Smooth muscle cell of the umbilical artery (primary cell): ENCODE measurements at places on chromosomes 2 and 18. TPM values are rescaled to one million over a fixed set of nuclear protein-coding genes. Genes with fewer than 3 reads are reported as not detected.

The TMEM18 gene
- 17.4 and 24.9 TPM in 2 replicates for total RNA-seq

The ASXL3 gene
- total RNA-seq, result 1.2 and 1.3 TPM in 2 replicates

The RBM45 gene
- total RNA-seq, result 19.9 and 26.4 TPM in 2 replicates

The SCN9A gene
- 22.9 and 57.8 TPM in 2 replicates for total RNA-seq

The ACMSD gene
- total RNA-seq, result not detected in 2 replicates

The CLK1 gene
- total RNA-seq, result 64.7 and 74.4 TPM in 2 replicates

The RIF1 gene
- 30.6 and 47.4 TPM in 2 replicates for total RNA-seq

The FZD7 gene
- 27.7 and 51.4 TPM in 2 replicates for total RNA-seq

The GPR35 gene
- 0.30 and 1.3 TPM in 2 replicates for total RNA-seq

The ABCG8 gene
- total RNA-seq, result not detected in 2 replicates

The CTLA4 gene
- not detected in 2 replicates for total RNA-seq

The RAB10 gene
- 115 and 204 TPM in 2 replicates for total RNA-seq
